Skeletal muscle cell (primary cell): ENCODE measurements at places on chromosomes 13 and 19.
A peak's percentile ranks its signal among the peaks of the same experiment; 100 is the strongest.

GRCh38 chr13:78593652-78594455 lies 9.5 kb downstream of the POU4F1 start:
- no peak for DNase-seq

DNA sequence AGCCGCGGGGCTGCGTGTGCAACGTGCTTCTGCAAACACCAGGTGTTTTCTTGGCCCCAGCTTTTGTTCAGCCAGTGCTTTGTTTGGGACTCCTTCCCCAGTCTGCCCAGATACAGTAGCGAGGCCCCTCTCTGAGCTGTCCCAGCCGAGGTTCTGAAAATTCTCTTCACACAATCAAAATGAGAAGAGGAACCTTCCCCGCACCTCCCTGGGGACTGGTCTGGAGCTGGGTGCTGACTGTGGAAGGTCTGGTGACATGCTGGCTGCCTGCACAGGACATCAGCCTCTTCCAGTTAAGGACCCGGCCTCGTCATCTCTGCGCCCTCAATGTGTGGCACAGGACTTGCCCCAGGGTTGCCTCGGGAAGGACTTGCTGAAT lies 4.2 kb downstream of the ATP4A start:
- no peak for DNase-seq

GRCh38 chr13:74306496-74306895 lies 172.3 kb upstream of the KLF12 start:
- no peak for DNase-seq

GRCh38 chr13:49110913-49111170 lies 109.3 kb upstream of the MLNR start:
- no peak for DNase-seq

GRCh38 chr19:18519962-18520847 lies 1.7 kb downstream of the ELL start:
- peak; percentile 41 for DNase-seq

- no peak for DNase-seq
Observed at GRCh38 chr13:112464720-112465119, 88.6 kb downstream of the SPACA7 start.

DNA sequence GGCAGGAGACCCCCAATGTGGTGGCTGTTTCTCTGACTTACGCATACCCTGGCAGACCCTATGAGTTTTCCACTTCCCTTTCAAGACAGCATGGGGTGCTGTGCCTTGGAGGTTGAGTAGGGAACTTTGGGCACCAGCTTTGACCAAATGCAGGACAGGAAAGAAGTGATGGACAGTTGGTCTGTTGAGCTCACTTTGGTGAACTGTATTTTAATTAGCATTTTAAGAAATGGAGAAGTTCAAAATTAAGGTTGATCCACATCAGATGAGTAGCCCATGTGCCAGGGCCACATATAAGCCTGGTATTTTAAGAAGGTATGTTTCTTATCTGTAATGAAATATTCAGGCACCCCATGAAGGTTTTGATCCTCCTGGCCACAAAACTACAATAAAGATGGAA lies 46.1 kb upstream of the RAP2A start:
- DNase-seq = no peak

- DNase-seq = no peak
Observed at GRCh38 chr19:14432791-14433553, at the start of gene PKN1. TSS of gene PKN1 (plus strand) at chr19:14433306. CDS start at chr19:14433522, 216 bp downstream.

- DNase-seq = no peak
Observed at GRCh38 chr13:97231118-97231828, 9.1 kb downstream of the MBNL2 start.

GRCh38 chr13:76894401-76895110 lies 8.4 kb upstream of the KCTD12 start:
- no peak for DNase-seq
